Heart right ventricle (tissue), 16 donors: ENCODE measurements at places on chromosomes 6 and 20.

GRCh38 chr20:52985687-52986086 is 13.5 kb downstream of the TSHZ2 start:
- DNase-seq: no peak

DNA sequence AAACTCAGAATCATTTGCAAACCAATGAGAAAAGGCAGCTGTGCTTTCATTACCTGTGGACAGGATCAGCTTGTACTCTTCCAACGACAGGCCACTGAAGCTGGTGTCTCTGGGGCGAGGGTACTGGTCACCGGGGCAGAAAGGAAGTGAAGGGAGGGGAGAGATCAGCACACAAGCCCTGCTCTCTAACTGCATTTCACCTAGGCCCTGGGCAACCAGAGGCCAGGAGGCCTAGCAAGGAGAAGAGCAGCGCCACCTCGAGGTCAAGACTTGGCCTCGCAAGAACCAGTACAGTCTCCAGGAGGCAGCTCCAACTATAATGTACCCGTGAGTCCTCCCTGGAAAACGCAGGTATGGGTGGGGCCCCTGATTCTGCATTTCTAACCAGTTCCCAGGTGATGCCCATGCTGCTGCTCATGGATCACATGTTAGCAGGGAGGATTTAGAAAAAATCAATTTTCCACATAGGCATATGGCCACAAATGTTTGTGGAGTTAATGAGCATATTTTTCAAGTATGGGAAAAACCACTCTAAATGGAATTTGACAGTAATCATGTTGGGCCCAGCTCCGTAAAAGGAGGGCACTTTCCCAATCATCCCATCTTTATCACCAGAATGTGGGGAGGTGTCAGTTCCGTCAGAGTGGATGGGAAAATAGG is 11.0 kb downstream of the UQCC2 start:
- DNase-seq: peak; percentile 61

DNA sequence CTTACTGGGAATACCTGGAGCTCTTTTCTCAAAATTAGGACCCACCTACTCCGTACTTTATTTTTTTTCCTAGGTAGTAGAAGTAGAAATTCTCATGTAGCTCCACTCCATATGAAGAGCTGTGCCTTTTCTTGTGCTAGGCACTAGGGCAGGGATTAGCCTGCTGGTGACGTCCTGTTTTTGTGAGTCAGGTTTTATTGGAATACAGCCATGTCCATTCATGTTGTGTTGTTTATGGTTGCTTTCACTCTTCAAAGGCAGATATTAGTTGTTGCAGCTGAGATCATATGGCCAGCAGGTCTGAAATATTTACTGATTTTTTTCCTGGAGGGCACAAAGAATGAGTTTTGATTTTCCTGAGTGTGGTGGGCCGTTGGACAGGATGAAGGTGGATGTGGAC is 20.5 kb downstream of the XRN2 start:
- DNase-seq: no peak

DNA sequence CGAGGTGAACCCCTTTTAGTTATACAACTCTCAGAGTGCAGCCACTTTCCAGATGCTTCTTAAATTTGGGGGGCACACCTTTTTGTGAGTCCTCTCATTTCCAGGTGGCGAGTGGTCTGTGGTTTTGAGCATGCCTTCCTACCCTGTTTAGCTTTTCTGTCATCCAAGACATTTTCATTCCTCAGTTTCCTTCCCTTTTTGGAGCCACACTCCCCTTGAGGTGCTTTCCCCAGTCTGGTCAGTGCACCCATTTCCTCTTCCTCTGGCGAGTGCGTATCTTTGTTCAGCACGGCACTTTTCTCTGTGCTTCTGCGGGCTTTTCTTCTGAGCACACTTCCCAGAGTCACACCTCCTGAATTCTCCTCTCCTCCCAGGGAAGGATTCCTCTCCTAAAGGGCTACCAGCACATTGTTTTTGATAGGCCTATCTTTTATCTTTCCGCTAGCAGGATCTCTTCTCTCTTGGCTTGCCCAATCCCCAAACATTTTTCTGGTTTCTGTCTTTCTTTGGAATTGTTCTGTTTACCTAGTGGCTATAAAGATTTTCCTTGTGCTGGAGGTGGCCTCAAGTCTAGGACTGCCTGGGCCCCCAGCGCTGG is 1.4 kb downstream of the PHF20 start:
- DNase-seq: no peak

DNA sequence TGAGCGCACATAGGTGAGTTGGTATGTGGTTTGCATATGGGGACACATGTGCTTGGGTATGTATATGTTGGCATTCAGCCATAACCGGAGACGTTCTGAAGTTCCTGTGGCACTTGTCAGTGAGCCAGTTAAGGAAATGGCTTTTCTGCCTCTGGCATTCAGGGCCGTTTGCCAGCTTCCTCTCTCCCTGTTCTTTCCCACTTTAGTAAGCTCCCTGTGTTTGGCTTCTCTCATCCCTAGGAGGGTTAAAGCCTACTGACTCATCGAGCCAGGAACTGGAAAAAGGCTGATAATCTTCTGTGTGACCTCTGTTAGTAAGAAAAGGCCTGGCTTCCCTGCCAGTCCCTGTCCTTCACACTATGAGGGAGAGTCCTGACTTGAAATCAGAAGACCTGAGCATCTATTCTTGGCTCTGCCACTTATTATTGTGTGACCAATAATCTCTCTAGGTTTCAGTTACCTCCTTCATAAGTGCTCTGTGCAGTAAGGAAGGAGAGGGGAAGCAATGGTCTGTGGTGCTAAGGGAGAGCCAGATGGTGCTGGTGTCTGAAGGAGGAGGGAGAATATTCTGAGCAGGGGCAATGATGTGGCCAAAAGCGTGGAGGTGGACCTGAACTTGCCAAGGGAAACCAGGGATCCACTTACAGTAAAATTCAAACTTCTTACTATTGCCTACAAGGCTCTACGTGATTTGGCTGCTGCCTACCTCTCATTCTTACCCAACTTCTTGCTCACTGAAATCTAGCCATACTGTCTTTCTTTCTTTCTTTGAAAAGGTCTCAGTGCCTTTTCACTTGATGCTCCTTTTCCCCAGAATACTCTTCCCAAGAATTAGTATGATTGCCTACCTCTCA is 31.4 kb downstream of the ACSS2 start:
- DNase-seq: peak; percentile 72

DNA sequence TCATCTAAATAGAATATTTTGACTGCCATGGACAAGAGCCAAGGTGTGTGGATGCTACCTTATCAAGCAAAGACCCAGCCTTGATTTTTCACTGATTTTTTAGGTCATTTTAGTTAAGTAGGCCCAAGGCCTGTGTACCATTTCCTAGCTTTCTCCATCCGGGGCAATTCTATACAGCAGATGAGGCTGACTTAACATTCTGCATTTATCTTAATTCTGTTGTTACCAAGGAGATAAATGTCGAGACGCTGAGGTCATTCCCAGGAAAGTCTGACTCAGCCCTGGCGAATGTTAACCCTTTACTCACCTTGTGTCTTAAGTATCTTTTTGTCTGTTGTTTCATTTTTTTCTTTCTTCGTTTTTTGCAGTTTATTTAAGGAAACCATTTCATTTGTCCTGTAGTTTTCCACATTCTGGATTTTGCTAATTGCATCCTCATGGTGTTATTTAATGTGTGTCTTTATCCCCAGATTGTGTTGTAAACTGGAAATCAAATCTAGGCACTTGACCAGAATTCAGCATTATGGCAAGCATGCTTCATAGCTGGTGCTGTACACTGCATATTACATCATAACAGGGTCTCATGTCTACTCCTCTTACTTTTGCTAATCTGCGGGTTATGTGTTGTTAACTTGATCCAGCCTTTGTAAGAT is 277.0 kb downstream of the CDKAL1 start:
- DNase-seq: no peak

DNA sequence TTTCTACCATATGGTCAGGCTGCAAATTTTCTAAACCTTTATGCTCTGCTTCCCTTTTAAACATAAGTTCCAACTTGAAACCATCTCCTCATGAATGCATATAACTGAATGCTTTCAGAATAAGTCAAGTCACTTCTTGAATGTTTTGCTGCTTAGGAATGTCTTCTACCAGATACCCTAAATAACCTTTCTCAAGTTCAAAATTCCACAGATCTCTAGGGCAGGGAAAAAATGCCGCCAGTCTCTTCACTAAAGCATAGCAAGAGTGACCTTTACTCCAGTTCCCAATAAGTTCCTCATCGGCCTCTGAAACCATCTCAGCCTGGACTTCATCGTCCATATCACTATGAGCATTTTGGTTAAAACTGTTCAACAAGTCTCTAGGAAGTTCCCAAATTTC is 1011.2 kb upstream of the CITED2 start:
- DNase-seq: no peak

GRCh38 chr6:158793432-158793831 is 25.7 kb downstream of the EZR start:
- DNase-seq: no peak

DNA sequence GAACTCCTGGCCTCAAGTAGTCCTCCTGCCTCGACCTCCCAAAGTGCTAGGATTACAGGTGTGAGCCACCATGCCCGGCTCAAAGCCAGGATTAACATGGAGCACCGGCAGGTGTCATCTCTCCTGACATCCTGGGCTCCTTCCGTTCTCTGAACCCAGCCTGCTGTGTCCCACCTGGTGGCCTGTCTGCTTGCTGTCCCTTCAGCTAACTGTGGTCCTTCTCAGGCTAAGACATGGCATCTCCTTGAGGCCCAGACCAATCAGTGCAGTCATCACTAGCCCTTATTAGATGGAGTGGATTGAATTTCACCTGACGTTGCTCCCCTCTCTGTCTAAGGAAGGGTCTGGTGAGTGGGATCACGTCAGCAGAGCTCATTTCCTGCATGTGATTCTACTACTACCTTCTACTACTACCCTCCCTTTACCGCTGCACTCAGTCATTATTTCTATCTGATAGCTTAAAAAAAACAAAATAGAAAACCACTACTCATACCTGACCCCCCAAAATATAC is 28.0 kb upstream of the SYNJ2 start:
- DNase-seq: no peak

- DNase-seq: no peak
Observed at GRCh38 chr20:32737371-32738223, 5.7 kb downstream of the COMMD7 start.

- no peak for DNase-seq
Observed at GRCh38 chr20:21517566-21518277, 3.9 kb upstream of the NKX2-2 start.

- DNase-seq: no peak
Observed at GRCh38 chr6:113271437-113271836, 585.7 kb upstream of the MARCKS start.

- DNase-seq: no peak
Observed at GRCh38 chr6:119172824-119173223, 94.4 kb upstream of the FAM184A start.

- no peak for DNase-seq
Observed at GRCh38 chr6:81451787-81452186, 300.7 kb downstream of the TENT5A start.

GRCh38 chr6:135987226-135987625 is 135.7 kb downstream of the PDE7B start:
- no peak for DNase-seq

- DNase-seq: no peak
Observed at GRCh38 chr6:138227316-138227781, 9.1 kb upstream of the PBOV1 start.

- DNase-seq: no peak
Observed at GRCh38 chr6:170564936-170565530, 10.9 kb downstream of the TBP start.

GRCh38 chr6:79518842-79519241 is 18.4 kb downstream of the LCA5 start:
- no peak for DNase-seq

GRCh38 chr6:170210651-170211403 is 80.1 kb downstream of the DLL1 start:
- no peak for DNase-seq

GRCh38 chr6:26594730-26595632 is 1.8 kb upstream of the ABT1 start:
- no peak for DNase-seq

DNA sequence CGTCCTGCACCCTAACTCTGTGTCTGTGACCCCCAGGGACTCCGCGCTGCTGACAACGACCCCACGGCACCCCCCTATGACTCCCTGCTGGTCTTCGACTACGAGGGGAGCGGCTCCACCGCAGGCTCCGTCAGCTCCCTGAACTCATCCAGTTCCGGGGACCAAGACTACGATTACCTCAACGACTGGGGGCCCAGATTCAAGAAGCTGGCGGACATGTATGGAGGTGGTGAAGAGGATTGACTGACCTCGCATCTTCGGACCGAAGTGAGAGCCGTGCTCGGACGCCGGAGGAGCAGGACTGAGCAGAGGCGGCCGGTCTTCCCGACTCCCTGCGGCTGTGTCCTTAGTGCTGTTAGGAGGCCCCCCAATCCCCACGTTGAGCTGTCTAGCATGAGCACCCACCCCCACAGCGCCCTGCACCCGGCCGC is 129.0 kb downstream of the TAF4 start:
- DNase-seq: no peak

DNA sequence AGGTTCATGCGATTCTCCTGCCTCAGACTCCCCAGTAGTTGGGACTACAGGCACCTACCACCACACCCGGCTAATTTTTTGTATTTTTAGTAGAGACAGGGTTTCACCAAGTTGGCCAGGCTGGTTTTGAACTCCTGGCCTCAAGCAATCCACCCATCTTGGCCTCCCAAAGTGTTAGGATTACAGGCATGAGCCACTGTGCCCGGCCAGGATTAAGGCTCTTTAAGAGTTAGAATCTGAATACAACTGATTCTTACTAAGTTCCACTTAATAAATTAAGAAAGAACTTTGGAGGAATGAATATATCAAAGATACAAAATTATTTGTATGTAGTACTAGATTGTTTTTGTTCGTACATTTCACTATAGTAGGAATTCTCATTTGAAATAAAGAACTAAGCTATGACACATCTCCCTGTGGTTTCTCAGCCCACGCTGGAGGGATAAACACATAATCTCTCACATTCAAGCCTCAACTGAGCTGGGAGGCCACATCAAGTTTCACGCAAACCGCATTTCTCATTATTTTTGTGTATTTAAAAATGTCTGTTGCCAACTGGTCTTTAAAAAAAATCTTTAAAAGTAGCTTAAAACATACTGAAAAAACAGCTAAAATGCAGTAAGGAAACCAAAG is 34.2 kb downstream of the DTNBP1 start:
- DNase-seq: no peak

DNA sequence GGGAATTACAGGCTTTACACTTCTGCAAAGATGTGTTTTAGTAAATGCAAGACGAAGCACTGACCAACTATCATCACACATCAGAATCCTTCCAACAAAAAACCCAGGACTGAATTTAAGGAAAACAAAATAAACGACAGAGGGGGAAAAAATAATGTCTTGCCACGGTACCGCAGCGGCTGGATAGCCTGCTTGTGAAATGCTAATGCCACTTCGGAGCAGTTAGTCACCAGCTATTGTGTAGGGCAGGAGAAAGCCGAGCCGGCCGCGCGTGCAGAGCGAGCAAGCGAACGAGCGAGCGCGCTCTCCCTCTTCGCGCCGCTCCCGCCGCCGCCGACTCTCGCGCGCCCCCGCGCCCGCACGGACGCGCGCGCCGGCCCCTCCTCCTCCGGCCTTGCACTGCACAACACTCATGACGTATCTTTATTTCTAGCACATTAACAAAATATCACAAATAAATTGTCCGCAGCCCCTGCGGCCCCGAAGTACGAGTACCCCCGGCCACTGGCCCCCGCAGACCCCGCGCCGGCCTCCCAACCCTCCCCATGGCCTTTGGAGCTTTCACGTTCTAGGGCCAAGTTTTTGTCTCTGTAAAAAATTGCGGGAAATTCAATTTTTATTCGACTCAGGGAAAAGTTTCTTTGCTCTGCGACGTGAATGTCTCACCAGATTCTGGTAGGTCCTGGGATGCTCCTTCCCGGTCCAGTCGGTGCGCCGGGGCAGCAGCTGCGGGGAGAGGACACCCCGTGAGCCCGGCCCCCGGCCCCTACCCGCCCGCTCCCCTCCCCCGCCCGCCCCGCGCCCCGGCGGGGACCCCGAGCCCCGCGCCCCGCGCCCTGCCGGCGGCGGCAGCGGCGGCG is 1.0 kb downstream of the PHIP start:
- peak; percentile 90 for DNase-seq
